ENCODE measurements at places on chromosomes 12 and 14.

DNA sequence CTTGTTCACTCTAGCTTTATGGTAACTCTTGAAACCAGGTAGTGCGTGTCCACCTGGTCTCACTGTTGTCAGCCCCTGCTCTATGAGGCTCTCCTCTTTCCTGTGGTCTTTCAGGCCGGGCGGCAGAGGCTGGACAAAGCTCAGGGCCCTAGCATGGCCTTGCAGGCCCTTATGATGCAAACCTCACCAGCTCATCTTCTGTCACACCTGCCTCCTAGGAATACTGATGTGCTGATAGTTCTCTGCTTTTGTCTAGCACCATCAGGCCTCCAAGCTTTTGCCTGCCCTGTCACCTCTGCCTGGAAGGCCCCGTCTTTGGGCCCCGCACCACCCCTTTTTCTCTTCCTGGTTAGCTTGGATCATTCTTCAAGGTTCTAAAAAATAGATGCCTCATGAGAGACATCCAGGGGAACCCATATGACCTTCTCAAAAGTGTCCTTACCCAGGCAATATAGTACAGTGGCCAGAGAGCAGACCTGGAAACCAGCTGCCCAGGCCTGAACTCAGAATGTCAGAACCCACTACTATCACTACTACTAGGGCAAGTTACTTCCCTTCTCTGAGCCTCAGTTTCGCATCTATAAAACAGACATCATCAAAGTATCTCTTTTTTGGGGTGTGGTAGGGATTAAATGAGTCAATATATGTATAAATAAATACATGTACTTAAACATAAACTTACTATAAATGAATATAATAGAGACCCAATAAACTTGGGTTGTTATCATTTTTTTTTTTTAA, 91.7 kb downstream of the ZFP36L1 start:
- DNase-seq, result no peak

- DNase-seq, result no peak
Measured at GRCh38 chr12:108441549-108441948, 73.5 kb upstream of the FICD start.

- DNase-seq, result no peak
Measured at GRCh38 chr12:77122236-77122635, 56.9 kb upstream of the E2F7 start.

DNA sequence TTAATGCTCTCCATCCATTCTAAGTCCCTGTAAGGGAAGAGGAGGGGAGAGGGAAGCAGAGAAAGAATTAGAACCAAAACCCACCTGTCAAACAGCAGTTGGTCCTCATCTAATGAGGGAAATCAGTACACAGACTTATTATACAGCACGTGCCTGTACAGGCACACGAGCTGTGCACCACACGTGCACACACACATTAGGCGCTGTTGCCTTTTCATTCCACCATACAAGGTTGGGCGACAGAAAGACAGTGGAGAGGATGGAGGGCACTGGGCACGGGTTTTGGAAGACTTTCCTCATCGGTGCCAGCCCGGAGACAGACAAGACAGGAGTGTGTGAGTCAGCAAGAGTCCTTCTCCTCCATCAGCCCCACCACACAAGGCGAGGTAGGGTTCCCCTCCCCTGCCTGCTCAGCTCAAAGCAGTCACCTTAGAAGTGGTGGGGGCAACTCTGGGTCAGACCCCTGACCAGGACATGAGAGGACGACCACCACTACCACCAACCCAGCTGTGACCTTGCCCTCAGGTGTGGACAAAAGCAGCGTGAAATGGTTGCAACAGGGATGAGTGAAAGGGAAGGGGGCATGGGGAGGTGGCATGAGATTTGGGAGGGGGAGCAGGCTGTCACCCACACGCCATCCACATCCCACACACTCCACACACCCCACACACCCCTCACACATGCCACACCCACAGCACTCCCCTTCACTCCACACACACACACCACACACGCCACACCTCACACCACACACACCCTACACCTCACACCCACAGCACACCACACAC, 80.7 kb downstream of the ACTN1 start:
- no peak for DNase-seq

DNA sequence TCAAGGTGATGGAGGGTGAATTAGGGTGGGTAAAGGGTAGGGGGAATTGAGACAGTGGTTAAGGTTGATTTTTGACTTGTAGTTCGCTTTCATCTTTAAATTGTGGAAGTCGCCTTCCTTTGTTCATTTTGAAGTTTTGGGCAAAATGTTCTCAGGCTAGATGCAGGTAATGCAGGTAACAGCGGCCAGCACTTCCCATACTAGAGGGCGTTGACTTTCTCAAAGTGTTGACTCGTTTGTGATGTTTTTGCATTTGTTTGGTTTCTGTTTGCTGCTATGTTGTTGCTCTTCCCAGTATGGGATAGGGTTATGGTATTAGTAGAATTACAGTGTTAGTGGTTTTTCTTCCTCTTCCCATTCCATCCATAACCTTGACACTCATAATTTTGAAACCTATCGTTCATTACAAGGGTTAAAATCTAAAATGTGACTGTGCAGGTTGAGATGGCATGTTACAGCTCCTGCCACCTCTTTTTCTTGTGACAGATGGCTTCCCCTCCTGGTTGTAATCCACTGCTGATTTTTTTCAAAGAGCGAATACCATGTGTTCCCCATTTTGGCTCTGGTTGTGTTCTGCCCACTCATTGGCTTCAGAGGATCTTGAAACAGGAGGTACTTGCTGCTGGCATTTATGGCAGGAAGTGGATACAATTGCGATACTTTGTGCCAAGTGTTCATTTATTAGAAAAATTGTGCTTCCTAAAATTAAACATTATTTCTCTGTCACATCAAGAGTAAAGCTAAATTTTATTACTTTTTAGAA, 57.1 kb downstream of the ERC1 start:
- DNase-seq, result no peak

DNA sequence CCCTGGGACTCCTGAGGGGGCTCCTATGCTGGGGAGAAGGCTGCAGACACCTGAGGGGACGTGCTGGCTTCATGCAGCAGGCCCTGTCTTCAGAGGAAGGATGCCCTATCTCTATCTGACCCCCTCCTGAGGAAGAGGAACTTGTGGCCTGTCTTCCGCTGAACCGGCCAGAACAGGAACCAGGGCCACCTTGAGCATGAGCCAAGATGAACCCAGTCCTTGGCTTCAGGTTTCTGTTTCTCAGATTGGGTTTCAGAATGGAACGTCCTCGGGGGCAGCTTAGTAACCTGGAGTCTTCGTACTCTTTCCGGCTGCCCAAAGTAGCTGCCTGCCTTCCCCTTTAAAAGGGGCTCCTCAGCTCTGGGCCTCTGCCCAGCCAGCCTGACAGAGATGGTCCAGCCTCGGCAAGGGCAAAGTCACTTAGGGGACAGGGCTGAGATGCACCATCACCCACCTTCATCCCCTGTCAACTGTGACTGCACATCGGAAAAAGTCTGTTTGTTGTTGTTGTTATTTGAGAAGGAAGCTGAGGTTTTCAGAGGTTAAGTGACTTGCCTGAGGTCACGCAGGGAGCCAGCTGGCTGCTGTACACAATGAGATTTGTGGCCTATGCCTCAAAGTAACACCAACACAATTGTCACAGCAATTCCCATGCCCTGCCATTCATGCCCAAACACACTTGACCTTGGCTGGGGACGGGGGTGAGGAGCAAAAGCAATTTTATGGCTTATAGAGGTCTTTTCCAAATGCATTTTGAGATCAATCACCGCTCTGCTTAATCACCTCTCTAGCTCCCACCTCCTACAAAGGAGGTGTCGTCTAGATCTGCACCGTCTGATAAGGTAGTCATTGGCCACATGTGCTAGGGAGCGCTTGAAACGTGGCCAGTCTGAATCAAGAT, 13.4 kb downstream of the ASB2 start:
- DNase-seq, result no peak

DNA sequence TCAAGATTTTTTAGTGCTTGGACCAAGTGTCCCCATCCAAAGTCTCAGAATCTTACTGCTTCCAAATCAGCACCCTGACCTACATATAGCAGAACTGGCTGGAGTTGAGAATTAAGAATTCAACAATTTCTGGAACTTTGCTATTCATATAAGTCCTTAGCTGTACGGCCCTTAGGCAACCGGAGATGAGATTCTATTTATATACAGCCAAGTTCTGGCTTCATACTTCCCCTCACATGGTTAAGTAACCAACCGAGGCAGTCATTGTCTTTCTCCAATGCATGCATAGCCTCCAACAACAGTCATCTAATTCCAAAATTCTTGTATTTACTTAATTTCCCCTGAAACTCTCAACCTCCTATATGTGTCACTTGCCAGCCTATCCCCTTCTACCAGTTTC, 76.6 kb downstream of the SINHCAF start:
- no peak for DNase-seq

GRCh38 chr12:48023386-48023785, 19.1 kb upstream of the COL2A1 start:
- no peak for DNase-seq

- no peak for DNase-seq
Measured at GRCh38 chr14:42715316-42715715, 1108.6 kb downstream of the LRFN5 start.

GRCh38 chr14:88468406-88468805, 82.9 kb downstream of the SPATA7 start:
- no peak for DNase-seq

- DNase-seq, result no peak
Measured at GRCh38 chr14:23932639-23933038, 20.9 kb upstream of the DHRS4 start.

DNA sequence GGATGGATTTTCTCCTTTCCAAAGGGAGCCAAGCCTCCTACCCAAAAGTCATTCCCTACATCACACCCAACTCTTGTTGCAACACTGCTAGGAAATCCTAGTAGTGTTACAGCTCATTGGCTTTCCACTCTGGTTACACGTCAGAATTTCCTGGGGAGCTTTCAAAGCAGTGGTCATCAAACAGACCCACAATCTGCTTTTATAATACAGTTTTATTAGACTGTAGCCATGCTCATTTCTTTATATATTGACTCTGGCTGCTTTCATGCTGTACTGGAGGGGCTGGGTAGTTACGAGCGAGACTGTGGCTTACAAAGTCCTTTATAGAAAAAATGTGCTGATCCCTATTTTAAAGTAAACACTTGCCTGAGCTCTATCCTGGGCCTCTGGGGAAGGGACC, 34.3 kb downstream of the ZFYVE26 start:
- no peak for DNase-seq

GRCh38 chr12:40158592-40159111, 52.8 kb upstream of the SLC2A13 start:
- DNase-seq, result no peak

DNA sequence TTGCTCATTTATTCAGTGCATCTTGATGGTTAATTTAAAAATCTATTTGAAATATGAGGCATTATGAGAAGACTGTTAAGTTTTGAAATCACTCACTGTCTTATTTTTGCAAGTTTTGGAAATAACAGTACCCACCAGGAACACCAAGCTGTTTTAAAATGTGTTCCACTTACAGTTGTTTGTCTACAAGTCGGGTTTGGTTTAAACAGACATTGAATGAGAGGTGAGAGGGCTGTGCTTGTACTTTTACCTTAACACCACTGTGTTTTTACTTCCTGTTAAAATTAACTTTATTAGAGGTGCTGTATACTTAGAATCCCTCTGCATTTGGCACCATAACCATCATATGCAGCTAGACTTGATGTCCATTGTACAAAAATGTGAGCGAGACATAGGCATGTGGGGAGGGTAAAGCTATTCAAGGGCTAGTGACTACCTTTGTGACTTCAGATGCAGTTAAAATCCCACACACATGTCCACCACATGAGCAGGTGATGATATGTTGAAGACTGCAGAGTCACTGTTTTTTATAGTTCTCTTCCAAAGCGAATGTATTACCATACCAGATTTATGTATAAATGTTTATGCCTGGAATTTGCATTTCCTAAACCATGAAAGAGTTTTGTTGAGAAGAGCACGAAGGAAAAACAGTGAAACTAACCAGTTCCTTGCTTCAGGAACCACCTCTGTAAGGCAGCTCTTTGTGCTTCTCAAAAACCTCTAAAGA, 12.9 kb downstream of the ELK3 start:
- no peak for DNase-seq

GRCh38 chr14:77554816-77555599, 56.4 kb upstream of the ISM2 start:
- no peak for DNase-seq

GRCh38 chr14:57748279-57748678, 117.6 kb downstream of the SLC35F4 start:
- DNase-seq, result no peak

- no peak for DNase-seq
Measured at GRCh38 chr12:69161829-69162228, 77.5 kb upstream of the CPSF6 start.

- DNase-seq, result no peak
Measured at GRCh38 chr14:79395061-79395460, 816.2 kb downstream of the DIO2 start.

DNA sequence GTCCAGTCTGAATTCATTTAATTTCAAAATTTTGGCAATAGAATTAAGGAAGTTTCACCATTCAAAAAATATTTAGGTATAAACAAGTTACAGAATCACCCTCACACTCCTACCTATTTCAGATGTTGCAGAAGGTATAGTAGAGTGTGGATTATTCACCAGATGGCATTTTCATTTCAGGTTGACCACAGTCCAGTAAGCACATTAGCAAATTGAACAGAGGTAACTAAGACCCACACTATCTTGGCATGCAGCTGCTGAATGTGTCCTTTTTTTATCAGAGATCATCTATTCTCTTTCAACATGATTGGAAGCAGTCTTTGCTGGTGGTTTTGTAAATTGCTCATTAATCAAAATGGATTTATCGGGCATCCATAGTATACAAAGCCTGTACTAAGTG, 151.8 kb upstream of the GARIN6 start:
- no peak for DNase-seq

- DNase-seq, result no peak
Measured at GRCh38 chr12:107580750-107581618, 104.6 kb upstream of the PWP1 start.

GRCh38 chr14:85512451-85512850, 17.5 kb upstream of the FLRT2 start:
- DNase-seq, result no peak

DNA sequence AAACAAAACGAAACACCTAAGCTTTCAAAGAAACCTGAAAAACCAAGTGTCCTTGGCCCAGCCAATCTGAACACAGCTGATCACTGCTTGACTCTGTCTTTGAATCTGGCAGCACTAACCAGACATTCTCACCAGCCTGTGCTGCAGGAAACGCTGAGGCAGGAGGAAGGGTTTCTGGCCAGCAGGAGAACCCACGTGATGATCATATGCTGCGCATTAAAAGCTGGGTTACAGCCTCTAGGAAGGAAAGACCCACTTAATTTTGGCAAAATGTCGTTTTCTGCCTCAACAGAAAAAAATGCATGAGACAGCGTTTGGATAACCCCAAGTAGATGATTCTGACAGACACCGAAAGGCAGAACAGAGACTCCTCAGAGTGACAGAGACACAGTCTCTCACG, 9.8 kb downstream of the APPL2 start:
- DNase-seq, result no peak

- DNase-seq, result no peak
Measured at GRCh38 chr12:118124333-118124874, 11.5 kb upstream of the PEBP1 start.

DNA sequence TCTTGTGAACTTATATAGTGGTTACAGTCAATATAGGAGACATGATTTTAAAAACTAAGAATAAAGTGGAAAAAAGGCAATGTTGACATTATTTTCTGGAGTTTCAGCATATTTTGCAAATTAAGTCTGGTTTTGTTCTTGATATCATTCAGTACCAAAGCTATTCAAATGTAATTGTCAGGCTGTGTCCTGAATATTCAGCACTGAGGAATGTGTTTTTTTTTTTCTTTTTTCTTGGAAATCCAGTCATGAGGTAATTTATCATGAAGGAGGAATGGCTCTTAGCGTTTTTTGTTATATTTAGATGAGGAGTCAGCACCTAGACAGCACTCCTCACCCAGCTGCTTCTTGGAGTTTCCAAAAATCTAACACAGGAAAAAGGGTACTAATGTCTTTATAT, 225.5 kb downstream of the CCDC91 start:
- DNase-seq, result no peak
